ENCODE measurements at places on chromosomes 3 and 15.

DNA sequence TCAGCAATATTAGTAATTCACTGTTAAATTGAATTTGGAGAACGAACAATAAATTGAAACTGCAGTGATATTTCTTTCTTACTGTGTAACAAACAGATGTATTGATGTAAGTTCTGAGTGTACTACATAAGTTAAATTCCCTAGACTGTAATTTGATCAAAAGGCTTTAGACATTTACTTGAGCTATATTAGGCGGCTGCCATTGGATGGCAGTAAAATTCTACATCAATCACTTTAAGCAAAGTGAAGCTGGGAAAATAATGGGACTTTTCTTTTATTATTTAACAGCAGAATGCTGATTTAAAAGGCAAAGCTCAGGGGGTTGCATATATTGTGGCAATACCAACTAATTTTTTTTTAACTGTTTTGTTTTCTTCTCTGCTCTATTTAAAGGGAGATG lies 212.6 kb upstream of the PLSCR5 start:
- no peak for DNase-seq

GRCh38 chr15:66935688-66936087 lies 129.7 kb upstream of the SMAD3 start:
- DNase-seq, result no peak

DNA sequence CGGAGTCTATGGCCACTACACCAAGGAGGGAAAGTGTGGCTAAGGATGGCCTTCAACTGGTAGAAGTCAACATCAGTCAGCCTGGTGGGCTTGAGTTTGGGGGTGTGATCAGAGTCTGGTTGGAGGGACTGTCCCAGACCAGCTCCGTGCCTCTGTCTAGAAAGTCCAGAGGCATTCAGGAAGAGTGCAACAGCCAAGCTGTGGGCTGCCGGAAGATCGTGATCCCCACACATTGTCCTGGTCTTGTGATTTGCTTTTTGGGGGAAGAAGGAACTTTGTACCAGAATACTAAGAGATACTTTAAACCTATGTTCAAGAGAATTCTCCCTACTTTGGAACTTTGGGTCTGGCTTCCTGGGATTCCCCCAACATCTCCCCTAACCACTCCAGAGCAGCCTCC lies 47.8 kb upstream of the VPS8 start:
- no peak for DNase-seq

DNA sequence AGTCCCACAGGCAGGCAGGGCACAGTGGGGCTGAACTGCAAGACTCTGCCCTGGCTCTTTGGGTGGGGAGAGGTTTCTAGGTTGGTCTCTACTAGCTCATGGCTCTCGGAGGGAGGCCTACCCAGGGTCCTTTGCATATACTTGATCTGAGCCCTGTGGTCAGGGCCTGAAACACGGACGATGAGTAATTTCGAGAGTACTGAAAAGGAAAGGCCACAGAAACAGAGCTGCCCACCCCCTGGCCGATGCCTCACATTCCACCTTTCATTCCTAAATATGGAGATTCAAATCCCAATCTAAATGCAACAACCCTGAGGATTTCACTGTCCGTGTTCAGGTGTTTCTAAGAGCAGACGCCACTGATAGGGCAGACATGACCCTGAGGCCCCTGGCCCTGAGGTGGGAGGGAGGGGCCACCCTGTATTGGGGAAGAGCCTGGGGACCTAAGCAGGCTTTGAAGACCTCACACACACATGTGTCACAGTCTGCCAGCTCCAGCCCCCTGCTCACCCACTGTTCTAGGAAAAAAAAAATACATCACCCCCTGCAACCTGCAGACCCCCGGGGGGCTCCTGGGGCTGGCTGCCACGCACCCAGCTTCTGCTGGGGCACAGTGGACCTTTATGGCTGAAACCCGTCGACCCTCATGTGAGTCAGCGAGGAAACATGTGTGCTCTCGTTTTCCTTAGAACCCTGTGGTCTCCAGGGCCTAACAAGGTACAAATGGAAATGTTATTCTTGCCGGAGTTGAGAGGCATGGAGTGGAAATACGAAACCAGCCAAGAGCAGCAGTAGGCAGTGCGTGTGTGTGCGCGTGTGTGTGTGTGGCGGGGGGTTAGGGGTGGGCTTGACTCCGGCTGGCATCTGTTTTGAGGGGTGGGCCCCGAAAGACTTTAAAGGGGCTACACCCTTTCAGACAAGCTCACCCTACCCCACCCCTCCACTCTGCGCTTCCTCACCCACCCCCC lies 112.7 kb downstream of the CHSY1 start:
- DNase-seq, result no peak

- no peak for DNase-seq
These were observed 218.7 kb upstream of the SGO1 start for GRCh38 chr3:20404741-20405100.

- no peak for DNase-seq
These were observed 57.8 kb downstream of the MINDY4B start for GRCh38 chr3:150847433-150847832.

All from stimulated activated CD4-positive, alpha-beta T cell treated with anti-CD3 and anti-CD28 coated beads, Interleukin-1b, Interleukin-23, amount 100 ng/mL, for 1 hour (primary cell).